ENCODE measurements at places on chromosomes 5 and 9. TPM values are rescaled to one million over a fixed set of nuclear protein-coding genes. Genes with fewer than 3 reads are reported as not detected.

Gene IL33
- total RNA-seq = 1.9 TPM

Gene ADAMTS12
- 1.2 TPM for total RNA-seq

Gene NCS1
- total RNA-seq = 14.4 TPM

Gene BSPRY
- 14.5 TPM for total RNA-seq

Gene ITGA2
- total RNA-seq = 101 TPM

Gene ZDHHC11B
- 3.0 TPM for total RNA-seq

Gene FNIP1
- total RNA-seq = 46.0 TPM

Gene FBN2
- 0.22 TPM for total RNA-seq

Gene TMC1
- total RNA-seq = not detected

Gene PCA3
- not detected for total RNA-seq

Gene ADGRD2
- not detected for total RNA-seq

Gene FRRS1L
- not detected for total RNA-seq

Measured in Calu3 (cell line).